ENCODE measurements at places on chromosomes 4 and X.
A peak's percentile ranks its signal among the peaks of the same experiment; 100 is the strongest.

DNA sequence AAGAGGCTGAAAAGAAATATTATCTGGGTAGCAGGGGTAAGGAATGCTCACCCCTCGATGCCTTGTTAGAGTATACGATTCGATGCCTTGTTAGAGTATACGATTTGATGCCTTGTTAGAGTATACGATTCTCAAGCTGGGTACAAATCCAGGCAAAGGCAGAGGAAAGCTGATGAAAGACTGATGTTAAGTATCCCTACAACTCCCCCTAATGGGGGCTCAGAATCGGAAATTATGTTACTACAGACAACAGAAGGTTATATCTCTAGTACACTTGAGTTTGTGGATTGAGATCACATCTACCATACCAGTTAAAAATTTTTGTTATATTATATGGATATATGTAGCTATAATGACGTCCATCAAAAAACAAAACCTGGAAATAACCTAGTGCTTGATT is 4.8 kb downstream of the LRRC66 start:
- DNase-seq = no peak

GRCh38 chr4:121226362-121226761 is 62.2 kb upstream of the TNIP3 start:
- DNase-seq = no peak

- DNase-seq = peak; percentile 2
These were observed 645 bp upstream of the RAB28 start for GRCh38 chr4:13484749-13485221.

GRCh38 chr4:141645611-141646340 is 9.4 kb downstream of the IL15 start:
- DNase-seq = no peak

GRCh38 chr4:3396600-3396999 is 45.2 kb upstream of the HGFAC start:
- DNase-seq = no peak

Measured in brain pericyte (primary cell).